ENCODE measurements at places on chromosomes 12 and 14.

- no peak for DNase-seq
Measured at GRCh38 chr12:19525274-19525673, 86.0 kb downstream of the AEBP2 start.

- DNase-seq, result peak; percentile 57
Measured at GRCh38 chr12:56151672-56152131, 685 bp upstream of the MYL6B start.

- DNase-seq, result no peak
Measured at GRCh38 chr14:63027719-63028118, 17.5 kb downstream of the KCNH5 start.

DNA sequence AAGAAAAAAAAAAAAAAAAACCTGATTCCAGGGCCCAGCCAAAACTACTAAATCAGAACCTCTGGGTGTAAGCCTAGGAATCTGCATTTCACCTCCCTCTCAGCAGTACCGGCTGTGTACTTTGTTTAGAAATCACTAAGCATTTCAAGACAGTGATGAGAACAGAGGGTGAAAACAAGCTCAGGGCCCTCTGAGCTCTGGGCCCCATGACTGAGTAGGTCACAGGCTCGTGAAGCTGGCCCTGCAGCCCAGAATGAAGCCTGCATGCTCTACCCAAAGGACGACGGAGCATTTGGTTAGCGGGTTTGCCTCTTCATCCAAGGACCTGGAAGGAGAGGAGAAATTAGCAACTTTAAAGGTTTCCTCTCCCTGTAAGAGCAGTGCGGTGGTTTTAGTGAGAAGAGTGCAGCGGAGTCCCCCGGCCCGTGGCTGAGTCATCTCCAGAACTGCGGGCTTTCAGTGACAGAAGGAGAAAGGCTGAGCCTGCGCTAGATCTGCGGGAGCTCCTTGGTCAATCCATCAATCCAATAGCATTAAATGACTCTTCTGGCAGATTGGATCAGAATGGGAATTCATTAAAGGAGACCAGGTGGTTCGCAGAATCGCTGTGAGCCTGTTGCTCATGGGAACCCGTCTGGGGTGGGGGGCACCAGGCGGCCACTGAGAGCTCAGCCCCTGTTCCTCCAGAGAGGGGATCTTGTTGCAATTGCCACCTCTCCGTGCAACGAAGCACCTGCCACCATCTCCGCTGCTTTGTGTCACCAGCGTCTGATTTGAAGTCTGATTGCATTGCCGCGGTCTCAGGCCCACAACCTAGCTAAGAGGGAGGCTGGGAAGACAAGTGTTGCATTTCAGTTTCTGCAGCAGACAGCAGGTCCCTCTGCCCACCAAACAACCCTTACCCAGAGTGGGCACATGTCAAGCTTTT lies 7.3 kb downstream of the IL31 start:
- peak; percentile 10 for DNase-seq

- DNase-seq, result no peak
Measured at GRCh38 chr14:39812532-39813320, 380.5 kb upstream of the FBXO33 start.

- no peak for DNase-seq
Measured at GRCh38 chr12:100868487-100868886, 73.9 kb downstream of the ANO4 start.

GRCh38 chr14:71374989-71375388 lies 467.7 kb downstream of the PCNX1 start:
- DNase-seq, result no peak

- DNase-seq, result no peak
Measured at GRCh38 chr12:11609045-11609444, 40.4 kb upstream of the ETV6 start.

- DNase-seq, result no peak
Measured at GRCh38 chr12:25436206-25437030, 116.7 kb downstream of the LMNTD1 start.

DNA sequence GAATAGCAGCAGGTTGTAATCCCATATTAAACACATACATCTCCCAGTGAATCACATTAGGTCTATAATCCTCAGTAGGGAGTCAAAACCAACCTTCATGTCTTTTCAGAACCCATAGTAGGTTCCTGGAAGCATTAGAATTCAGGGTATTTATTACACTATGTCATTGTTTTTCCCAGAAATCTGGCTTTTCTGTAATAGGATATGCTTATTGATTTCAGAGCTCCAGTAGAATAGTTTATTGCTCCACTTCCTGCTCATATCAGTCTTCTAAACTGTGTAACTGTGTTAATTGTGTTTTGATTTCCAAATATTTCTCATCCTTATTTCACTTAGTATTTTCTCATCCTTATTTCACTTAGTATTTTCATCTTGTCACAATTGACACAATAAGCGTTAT lies 268.0 kb downstream of the CCDC59 start:
- DNase-seq, result no peak

DNA sequence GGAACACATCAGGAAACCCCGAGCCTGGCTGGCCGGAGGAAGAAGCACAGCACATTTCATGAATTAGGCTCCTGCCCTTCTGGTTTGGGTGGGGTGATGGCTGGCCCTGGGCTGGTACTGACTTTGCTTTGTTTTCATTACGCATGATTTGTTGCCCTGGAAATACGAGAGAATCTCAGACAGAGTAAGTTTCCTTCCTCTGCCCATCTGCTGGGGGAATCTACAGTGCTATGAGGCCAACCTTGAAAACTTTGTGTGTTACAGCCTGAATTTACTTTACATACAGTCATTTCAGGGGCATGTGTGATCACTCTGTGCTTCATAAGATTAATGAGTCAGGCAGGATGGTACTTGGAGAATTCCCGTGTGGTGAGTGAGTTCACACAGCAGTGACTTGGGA lies 20.5 kb upstream of the SLC5A8 start:
- DNase-seq, result no peak

DNA sequence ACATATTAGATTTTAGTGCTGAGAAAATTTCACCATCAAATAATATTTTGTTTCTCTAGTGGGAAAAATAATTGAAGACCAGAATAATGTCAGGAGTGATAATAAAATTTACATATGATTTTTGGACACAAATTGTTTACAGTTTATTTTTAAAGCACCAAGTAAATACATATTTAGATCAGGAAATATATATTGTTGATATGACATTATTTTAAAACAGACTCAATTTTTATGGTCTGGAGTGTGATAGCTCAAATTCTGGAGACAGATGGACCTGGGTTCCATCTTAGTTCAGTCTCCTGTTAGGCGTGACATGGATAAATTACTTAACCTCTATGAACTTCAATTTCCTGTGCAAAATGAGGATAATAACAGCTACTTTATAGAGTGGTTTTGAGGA lies 135.4 kb downstream of the TPH2 start:
- no peak for DNase-seq

DNA sequence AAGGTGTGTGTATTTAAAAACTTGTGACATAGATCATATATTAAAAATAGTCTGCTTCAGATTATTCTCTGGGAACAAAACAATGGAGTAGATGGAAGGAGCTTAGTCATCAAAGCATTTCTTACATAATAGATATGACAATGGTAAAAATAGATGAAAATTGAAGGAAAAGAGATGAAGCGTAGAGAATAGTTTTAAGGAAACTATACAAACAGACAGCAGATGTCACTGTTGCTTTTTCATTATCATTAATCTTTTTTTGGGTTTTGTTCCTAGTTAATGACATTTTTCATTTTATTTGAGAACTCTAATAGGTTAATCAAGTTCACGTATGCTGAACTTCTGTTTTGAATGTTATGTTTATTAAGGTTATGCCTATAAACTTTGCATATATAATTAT lies 149.2 kb upstream of the FBXO33 start:
- no peak for DNase-seq

- no peak for DNase-seq
Measured at GRCh38 chr12:107448198-107448597, 237.4 kb upstream of the PWP1 start.

GRCh38 chr14:54186821-54187763 lies 209.7 kb upstream of the CDKN3 start:
- no peak for DNase-seq

DNA sequence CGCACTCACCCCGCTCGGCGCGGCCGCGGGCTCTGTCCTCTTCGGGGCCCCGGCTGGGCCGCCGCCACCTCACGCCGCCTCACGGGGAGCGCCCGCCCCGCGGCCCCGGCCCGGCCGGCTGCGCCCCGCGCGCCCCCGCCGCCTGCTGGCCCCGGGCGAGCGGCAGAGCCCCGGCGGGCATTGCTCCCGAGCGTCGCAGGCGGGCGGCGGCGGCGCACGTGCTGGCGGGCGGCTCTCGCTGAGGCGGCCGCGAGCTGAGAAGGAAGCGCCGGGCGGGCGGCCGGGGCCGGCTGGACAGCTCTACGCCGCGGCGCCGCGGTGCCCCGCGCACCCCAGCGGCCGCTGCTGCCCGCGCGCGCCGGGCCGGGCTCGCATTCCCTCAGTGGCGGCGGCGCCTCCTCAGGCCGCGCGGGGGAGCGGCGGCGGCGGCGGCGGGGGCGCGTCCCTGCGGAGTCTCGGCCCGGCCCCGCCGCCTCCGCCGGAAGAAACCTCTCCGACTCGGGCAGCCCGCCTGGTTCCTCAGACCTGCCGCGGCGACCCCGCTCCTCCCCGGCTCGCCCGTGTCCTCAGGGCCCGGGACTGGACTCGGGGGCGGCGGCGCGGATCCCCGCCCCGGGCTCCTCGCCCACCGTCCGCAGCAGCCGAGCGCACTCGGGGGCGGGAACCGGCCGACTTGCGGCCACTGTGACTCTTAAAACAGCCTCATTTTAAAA lies at the start of gene PITPNM2:
Gene PITPNM2, minus strand, starts transcription at position 347 of the 713 bp plus-strand sequence. CDS start 116,500 bp downstream, outside the sequence.
- peak; percentile 38 for DNase-seq

- DNase-seq, result no peak
Measured at GRCh38 chr12:123233505-123234308, 471 bp downstream of the MTRFR start.

DNA sequence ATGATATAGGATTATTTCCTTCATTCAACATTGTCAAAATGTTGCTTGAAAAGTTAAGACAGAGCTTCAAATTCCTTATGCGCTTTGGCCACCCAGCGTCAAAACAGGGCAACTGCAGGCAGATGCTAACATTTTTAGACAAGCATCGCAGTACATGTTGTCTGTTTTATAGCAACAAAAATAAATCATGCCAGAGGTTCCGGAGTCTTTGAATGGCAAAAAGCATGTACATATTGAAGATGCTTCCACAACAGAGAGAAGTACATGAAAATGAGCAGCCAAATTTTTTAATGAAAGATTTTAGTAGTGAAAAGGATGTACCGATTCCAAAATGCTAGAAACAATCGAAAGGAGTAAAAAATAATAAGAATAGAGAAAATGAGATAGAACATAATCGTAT lies 49.8 kb upstream of the USP15 start:
- DNase-seq, result peak; percentile 38

GRCh38 chr14:100692859-100693558 lies 33.7 kb upstream of the DLK1 start:
- DNase-seq, result no peak

DNA sequence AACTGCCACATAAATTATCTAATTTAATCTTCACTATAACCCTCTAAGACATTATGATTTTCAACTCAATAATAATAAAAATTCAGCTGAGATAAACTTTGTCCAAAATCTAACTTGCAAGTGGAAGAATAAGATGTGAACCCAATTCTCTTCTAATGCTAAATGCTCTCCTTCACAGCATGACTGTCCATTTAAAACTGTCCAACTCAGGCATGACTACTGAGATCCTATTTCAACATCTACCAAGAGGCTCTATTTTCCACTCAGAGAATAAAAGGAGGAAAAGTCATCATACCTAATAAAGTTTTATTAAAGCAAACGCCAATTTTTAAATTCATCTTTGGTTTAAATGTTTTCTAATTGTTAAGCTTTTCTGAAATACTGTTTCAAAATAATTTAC lies 183.6 kb downstream of the MED13L start:
- no peak for DNase-seq

DNA sequence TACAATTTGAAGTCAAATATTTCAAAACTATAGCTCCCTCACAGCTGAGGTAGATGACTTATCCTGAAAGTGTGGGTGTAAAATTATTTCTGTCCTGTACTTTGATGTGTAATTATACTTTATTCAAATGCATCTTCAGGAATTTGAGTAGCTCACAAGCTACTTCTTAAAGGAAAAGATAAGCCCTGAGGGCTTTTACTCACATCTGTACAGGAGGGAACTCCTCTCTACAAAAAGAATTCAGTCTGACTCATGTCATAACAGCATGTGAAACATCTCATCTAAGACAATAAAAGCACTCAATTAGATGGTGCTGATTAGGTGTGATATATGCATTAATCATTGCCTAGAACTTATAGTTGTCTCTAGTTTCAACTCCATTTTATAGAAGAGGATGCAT lies 452.0 kb downstream of the PRKD1 start:
- DNase-seq, result no peak

- no peak for DNase-seq
Measured at GRCh38 chr12:110600254-110600653, 13.7 kb upstream of the TCTN1 start.

DNA sequence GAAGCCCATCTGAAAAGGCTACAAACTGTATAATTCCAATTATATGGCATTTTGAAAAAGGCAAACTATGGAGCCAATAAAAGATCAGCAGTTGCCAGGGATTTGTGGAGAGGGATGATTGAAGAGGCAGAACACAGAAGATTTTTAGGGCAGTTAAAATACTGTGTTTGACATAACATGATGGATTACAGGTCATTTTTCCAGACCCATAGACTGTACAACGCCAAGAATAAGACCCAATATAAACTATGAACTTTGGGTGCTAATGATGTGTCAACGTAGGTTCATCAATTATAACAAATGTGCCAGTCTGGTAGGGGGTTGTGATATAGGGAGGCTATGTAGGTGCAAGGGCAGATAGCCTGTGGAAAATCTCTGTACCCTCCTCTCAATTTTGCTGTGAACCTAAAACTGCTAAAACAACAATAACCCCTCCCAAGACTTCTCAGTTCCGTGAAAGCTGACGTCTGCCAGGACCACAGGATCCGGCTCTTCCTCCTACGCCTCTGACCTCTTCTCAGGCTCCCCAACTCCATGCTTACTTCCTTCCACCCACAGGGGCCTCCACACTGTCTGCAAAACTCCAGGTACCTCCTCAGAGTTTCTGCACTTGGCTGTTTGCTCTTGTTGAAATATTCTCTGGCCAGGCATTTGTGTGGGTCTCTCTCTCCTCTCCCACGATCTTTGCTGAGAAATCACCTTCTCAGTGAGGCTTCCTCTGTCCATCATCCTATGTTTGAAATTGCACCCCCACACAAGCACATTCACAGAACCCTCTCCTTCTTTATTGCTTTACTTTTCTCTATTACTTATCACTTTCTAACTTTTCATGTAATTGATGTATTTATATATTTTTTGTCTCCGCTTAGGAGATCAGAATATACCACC lies 131.4 kb downstream of the BBS10 start:
- DNase-seq, result no peak
